ENCODE measurements at places on chromosomes 16 and 17.
A peak's percentile ranks its signal among the peaks of the same experiment; 100 is the strongest.

- peak; percentile 47 for DNase-seq
Measured at GRCh38 chr16:20799599-20799998, 6.7 kb downstream of the ERI2 start.

DNA sequence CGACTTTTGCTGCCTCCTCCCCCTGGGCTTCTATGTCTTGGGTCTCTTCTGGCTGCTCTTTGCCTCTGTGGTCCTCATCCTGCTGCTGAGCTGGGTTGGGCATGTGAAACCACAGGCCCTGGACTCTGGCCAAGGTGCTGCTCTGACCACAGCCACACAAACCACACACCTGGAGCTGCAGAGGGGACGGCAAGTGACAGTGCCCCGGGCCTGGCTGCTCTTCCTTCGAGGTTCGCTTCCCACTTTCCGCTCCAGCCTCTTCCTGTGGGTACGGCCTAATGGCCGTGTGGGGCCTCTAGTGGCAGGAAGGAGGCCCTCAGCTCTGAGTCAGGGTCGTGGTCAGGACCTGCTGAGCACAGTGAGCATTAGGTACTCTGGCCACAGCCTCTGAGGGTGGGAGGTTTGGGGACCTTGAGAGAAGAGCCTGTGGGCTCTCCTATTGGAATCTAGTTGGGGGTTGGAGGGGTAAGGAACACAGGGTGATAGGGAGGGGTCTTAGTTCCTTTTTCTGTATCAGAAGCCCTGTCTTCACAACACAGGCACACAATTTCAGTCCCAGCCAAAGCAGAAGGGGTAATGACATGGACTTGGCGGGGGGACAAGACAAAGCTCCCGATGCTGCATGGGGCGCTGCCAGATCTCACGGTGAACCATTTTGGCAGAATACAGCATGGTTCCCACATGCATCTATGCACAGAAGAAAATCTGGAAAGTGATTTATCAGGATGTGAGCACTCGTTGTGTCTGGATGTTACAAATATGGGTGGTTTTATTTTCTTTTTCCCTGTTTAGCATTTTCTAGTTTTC, 2.3 kb downstream of the GP1BA start:
- DNase-seq = peak; percentile 45

GRCh38 chr16:1470481-1471251, 4.2 kb downstream of the CLCN7 start:
- DNase-seq = peak; percentile 76

- DNase-seq = no peak
Measured at GRCh38 chr16:67257486-67258160, 8.8 kb downstream of the SLC9A5 start.

GRCh38 chr17:34721326-34721725, 141.9 kb downstream of the TMEM132E start:
- DNase-seq = no peak

- no peak for DNase-seq
Measured at GRCh38 chr17:82056729-82057621, 5.3 kb downstream of the GPS1 start.

DNA sequence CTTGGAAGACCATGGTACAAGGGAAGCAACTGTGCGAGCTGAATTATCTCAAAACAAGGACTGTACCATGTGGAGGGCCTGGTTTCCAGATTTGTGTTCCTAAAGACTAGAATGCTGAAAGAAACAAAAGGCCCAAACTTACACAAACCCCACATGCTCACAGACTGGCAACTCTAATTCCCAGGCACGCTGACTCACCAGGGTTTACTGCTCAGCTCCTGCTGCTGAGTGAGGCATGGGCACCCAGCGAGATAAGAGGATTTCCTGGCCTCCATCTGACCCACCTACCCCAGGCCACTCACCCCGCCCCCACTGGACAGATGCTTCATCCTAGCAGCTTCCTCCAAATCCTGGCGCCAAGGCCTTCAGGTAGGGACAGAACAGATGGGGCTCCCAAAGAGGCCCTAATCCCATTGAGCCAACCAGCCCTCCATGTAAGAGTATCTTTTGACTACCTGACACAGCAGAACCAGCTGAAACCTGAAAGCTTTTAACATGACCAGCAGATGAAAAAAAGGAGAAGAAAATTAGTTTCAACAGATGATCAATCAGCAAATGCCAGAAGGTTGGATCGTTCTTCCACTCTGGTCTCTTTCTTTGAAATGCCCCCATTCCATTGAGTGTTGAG, 33.9 kb downstream of the DCUN1D3 start:
- DNase-seq = peak; percentile 90

GRCh38 chr17:74541176-74542111, 4.5 kb downstream of the CD300C start:
- DNase-seq = no peak

- no peak for DNase-seq
Measured at GRCh38 chr17:31431098-31431851, 39.8 kb downstream of the RAB11FIP4 start.

DNA sequence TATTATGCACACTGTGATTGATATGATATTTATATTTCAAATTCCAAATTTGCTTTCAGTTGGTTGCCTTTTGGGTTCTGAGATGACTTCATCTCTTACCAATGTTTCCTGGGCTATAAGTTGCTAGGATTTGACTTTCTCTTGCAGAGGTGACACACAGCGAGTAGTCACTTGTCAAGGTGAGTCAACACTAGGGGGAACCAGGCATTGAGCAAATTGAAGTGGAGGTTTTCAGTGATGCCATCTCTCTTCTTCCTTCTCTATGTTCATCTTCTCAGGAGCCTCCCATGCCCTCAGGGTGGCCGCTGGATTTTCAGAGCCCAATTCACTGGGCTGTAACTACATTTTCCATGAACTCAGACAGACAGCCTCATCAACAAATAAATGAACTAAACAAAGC, 6.0 kb upstream of the CPD start:
- no peak for DNase-seq

DNA sequence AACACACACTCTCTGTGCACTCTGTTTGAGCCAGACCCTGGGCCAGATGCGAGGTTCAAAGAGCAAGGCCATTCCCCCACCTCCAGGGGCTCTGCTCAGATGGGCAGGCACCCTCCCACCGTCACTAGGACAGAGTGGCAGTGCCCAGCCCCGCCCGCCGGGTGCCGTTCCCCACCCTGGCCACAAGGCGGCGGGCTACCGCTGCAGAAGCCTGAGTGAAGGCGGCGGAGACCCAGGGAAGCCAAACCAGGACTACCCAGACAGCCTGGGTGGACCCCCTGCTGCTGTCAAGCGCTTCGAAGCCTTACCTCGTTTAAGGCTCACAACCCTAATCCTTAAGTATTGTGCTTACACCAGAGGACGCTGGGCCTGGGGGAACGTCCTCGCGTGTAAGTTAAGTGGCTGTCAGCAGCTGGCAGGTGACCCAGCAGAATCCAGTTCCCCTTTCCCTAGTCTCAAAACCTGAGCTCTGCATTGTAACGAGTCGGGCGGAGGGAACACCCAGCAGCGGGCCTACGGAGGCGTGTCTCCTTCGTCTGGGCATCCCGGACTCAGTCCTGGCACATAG, 4.5 kb downstream of the ARHGAP27 start:
- DNase-seq = peak; percentile 57

DNA sequence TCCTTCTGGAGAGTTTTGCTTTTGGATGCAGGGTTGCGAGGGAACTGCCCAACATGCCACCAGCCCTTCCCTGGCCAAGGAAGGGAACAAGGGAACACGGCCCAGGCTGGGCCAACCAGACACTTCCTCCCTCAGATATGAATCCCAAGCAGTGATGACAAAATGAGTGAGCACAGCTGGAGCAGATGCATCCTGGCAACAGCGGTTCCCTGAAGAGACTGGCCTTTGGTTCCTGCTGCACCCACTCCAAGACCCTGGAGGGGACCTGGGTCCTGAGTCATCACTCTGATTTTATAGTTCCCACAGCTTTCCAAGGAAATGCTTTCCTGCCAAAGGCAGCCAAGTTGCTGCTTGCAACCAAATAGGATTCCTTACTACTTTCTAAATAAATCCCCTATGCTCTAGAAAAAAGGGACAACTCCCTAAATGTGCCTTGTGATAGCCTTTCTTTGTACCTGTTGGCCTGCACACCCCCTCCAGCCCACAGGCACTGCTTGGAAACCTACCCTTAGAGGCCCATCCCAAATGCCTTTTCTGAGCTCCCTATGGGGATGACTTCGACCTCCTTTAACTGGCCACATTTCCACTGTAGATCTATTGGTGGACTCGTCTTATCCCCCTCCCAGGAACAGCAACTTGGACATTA, 5.3 kb downstream of the ST3GAL2 start:
- DNase-seq = peak; percentile 23

DNA sequence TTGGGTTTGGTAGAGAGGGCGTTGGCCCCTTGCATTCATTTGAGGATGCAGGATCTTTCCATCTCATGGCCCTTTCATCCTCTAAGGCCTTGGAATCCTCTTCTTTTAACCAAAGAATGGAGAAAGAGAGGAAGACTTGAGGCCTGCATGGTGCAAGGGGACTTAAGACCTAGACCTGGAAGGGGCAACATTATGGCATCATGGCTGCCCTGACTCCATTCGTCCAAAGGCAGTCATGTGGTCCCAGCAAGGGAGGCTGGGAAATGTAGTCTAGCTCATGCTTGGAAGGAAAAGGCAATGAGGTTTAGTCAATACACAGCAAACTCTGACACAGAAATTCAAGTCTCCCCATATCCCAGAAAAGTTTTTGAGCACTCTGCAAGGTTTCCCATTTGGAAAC, 30.7 kb upstream of the CDRT4 start:
- DNase-seq = peak; percentile 23

DNA sequence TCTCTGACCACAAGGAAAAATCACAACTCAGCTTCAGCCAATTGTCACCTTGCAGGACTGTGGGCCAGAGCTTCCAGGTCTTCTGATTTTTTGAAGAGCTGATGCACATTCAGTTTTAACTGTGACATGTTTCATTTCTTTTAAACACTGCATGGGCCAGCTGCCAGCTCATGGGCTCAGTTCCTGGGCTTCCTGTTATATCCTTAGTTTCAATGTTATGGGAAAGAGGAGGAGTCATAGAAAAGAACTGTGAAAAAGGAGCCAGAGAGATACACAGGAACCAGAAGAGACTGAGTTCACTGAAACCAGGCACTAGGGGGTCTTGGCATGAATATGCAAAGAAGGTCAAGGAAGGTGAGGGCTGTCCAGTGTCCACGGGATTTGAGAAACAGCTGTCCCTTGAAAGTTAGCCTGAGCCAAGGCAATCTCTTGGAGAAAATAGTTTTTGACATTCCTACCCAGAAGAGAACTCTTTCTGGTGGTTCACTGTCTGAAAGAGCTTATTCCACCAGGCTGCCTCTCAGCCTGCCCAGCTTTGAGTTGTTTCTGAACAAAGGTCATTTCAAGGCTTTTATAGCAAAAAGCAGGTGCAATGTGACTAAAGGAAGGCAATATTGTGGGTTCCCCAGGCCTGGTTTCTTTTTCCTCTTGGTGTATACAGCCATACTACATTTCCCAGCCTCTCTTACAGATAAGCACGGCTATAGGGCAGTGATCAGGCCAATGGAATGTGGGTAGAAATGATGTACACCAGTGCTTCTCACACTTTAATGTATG, 10.5 kb downstream of the PDILT start:
- DNase-seq = no peak

DNA sequence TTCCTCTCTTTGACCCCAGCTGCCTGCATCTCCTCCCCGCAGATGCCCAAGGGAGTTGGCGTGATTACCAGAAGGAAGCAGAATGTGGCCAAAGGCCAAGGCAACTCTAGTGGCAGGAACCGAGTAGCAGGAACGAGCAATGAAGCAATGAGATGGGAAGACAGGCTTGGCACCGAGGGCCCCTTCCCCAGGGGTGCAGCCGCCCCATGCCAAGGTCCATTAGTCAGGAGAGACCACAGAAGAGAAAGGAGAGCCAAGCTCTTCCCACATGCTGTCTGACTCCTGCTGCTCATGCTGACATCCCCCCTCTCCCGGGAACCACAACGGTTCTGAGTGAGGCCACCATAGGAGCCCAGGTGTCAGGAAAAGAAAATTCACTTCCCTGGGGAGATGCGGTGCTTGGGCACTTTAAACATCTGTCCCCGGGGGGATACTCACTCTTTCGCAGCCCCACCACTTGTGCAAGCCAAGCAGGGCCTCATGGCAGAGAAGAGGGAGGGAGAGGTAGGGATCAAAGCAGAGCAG, 67.4 kb downstream of the MYO18A start:
- no peak for DNase-seq

DNA sequence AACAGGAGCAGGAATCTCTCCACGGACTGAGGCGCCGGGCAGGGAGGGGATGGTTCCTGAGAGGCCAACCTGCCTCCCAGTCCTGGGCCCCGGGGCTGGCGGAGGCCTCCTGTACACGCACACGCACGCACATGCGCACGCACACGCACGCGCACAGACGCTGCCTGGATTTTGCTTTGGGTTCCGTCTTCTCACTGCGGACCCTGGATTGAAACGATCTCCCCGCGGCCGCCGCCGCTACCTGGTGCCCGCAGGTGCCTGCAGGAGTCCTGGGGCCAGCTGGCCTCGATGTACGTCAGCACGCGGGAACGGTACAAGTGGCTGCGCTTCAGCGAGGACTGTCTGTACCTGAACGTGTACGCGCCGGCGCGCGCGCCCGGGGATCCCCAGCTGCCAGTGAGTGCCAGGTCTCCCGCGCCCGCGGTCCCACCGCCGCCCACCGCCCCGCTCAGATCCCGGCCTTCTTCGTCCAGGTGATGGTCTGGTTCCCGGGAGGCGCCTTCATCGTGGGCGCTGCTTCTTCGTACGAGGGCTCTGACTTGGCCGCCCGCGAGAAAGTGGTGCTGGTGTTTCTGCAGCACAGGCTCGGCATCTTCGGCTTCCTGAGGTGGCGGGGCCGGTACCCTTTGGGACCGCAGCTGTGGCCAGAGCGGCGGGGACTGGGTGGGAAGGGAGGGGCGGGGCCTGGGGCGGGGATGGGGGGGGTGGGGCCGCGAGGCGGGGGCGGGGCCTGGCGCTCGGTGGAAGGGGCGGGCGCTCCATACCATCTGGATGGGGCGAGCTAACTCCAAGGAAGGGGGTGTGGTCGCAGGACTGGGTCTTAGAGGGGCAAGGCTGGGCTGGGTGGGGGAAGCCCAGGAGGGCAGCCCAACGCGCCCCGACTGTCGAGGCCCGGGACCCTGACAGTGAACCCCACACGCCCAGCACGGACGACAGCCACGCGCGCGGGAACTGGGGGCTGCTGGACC, 12.3 kb downstream of the CES4A start:
- peak; percentile 41 for DNase-seq

DNA sequence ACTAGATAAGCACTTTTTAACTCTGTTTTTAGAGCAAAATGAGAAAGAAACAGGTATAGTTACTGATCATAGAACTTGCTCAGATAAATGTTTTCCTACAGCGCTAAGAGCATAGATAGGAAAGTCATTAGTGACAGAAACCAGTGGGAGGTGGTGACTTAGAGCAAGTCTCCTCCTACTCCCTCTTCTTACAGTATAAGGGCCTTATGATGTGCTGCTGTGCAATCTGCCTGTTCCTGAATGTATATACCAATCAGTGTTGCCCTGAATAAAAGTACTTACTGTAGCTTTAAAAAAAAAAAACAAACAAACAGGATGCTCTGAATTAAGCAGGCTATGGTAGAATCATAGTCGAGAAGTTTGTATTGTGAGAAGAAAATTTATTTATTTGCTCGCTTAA, 23.3 kb upstream of the RASL10B start:
- DNase-seq = no peak

GRCh38 chr17:68710976-68711375, 109.8 kb upstream of the FAM20A start:
- DNase-seq = peak; percentile 18

GRCh38 chr16:87348616-87349157, 31.5 kb upstream of the C16orf95 start:
- no peak for DNase-seq

GRCh38 chr16:89277641-89278341, 60.3 kb downstream of the ZNF778 start:
- DNase-seq = no peak

GRCh38 chr16:83392743-83393142, 415.0 kb upstream of the HSBP1 start:
- DNase-seq = no peak

All from iris pigment epithelial cell (primary cell).